ENCODE measurements at places on chromosomes 5 and 9.

- DNase-seq = no peak
Measured at GRCh38 chr9:121073038-121073437, 1.7 kb upstream of the CNTRL start.

GRCh38 chr5:74235552-74235951 is 405.0 kb downstream of the ENC1 start:
- DNase-seq = no peak

GRCh38 chr5:54874337-54875021 is 110.9 kb downstream of the ESM1 start:
- DNase-seq = no peak

GRCh38 chr5:169767938-169768337 is 130.9 kb downstream of the DOCK2 start:
- no peak for DNase-seq

GRCh38 chr5:79716839-79717238 is 27.2 kb downstream of the CMYA5 start:
- DNase-seq = no peak

- no peak for DNase-seq
Measured at GRCh38 chr5:77908787-77909186, 132.6 kb upstream of the TBCA start.

DNA sequence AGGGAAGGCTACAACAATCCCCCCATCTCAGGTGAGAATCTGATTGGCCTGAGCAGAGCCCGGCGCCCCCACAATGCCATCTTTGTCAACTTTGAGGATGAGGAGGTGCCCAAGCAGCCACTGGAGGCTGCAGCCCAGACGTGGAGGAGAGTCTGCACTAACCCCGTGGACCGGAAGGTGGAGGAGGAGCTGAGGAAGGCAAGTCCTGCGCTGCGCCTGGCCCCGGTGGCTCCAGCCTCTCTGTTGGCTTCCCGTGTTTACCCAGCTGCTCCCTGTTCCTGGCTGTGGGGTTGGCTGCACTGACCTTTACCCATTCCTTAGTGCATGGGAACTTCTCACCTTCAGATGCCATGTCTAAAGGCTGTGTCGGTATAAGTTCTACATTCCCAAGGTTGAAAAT is 11.0 kb upstream of the CEL start:
- no peak for DNase-seq

GRCh38 chr9:34659592-34660253 is 2.7 kb downstream of the CCL27 start:
- DNase-seq = no peak

DNA sequence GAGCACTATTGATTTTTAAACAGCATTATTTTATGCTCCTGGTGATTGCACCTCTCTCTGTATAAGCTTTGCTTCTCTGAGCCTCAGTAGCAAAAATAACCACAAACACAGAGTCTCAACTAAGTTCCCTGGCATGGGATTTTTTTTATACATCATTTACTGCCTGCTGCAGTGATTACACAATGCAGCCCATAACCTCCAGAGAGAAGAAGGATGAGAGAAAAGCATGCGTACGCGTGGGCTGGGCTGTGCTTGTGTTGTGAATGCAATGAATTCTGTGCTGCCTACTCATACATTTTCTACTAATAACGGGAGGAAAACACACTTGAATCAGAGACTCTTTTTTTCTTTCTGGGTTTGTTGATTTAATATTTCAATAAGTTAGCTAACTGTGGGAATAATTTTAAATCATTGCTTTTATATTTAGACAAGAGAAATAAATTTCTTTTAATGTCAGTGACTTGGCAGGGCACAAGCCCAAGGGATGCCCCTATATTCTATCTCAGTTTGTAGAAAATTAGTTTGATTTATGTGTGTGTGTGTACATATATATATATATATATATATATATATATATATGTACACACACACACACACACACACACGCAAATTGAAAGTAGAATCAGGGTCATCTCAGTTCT is 351.5 kb downstream of the MED10 start:
- DNase-seq = no peak

Measured in C1 segment of cervical spinal cord (tissue), 14 donors.